ENCODE measurements at places on chromosomes 12 and 14. TPM values are rescaled to one million over a fixed set of nuclear protein-coding genes. Genes with fewer than 3 reads are reported as not detected.
A peak's percentile ranks its signal among the peaks of the same experiment; 100 is the strongest.

The E2F7 gene
- total RNA-seq, result 7.9 TPM

The DPPA3 gene
- not detected for total RNA-seq

The TC2N gene
- total RNA-seq, result 45.2 TPM

The GALNT6 gene
- 13.5 TPM for total RNA-seq

The TTC9 gene
- total RNA-seq, result 5.8 TPM

The VTI1B gene
- 93.7 TPM for total RNA-seq

The LEMD3 gene
- 26.8 TPM for total RNA-seq

The MARCHF9 gene
- 26.3 TPM for total RNA-seq

The LRP1-AS gene
- not detected for total RNA-seq

The POLR3B gene
- total RNA-seq, result 14.6 TPM

The NPAS3 gene
- not detected for total RNA-seq

GRCh38 chr14:100909439-100909838 lies 5.9 kb upstream of the RTL1 start:
- no peak overlapping the region for H3K4me3 ChIP-seq
- no peak for DNase-seq
- H3K4me1 ChIP-seq, result no peaks in the 10 kb centered on the region
- no peak overlapping the region for H3K27ac ChIP-seq

DNA sequence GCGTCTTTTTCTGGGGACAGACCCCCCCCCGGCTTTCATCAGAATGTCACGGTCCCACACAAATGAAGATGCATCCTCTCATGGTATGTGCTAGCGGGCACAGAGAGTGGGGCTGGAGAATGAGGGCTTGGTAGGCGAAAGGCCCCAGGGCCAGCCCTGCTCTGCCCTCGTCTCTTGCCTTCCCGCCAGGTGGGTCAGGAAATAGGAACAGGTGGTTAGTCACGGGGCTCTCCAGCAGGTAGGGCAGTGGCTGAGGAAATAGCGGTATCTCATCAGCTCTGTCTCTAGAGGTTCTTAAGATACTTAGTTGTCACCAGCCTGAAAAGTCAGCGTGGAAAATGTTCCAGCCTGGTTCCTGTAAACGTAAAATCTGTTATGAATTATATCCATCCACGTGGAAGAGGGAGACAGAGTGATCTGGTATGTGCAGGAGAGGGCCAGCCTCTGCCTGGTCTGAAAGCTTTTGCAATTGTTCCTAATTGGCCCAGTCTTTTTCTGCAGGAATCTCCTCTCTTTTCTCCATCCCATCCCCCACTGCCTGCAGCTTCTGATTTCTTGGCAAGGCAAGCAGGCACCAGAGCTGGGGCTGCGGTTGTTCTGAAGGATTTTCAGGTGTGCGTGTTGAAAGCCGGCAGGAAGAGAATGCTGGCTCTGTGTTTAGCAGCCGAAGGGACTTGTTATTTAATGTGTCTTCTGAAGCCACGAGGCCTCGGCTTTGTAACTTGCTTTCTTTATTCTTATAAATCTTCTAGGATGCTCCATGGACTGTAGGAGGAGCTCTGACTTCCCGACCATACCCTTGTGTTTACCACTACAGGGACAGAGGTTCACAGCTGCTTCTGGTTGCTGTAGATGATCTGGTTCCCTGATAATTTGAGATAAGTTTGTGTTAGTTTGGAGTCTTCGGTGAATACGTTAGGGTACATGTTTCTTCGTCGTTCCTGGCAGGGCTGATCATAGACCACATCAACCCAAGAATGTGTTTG lies 131.1 kb downstream of the CACNA1C start:
- no peak for DNase-seq
- no peak overlapping the region for H3K27ac ChIP-seq
- no peaks in the 10 kb centered on the region for H3K36me3 ChIP-seq
- no peaks in the 10 kb centered on the region for H3K4me1 ChIP-seq
- H3K27me3 ChIP-seq, result peaks cover 5% of the 10 kb centered on the region
- H3K4me3 ChIP-seq, result no peak overlapping the region

GRCh38 chr14:70884595-70885342 lies 22.5 kb upstream of the PCNX1 start:
- no peak overlapping the region for H3K27ac ChIP-seq
- H3K4me1 ChIP-seq, result peaks cover 68% of the 10 kb centered on the region
- DNase-seq, result no peak
- no peak overlapping the region for H3K4me3 ChIP-seq

- peaks cover 19% of the 10 kb centered on the region for H3K36me3 ChIP-seq
- no peaks in the 10 kb centered on the region for H3K27me3 ChIP-seq
- no peak overlapping the region for H3K27ac ChIP-seq
- DNase-seq, result no peak
- H3K4me1 ChIP-seq, result no peaks in the 10 kb centered on the region
- H3K4me3 ChIP-seq, result no peak overlapping the region
These were observed 87.0 kb downstream of the DNAI7 start for GRCh38 chr12:25107920-25108319.

DNA sequence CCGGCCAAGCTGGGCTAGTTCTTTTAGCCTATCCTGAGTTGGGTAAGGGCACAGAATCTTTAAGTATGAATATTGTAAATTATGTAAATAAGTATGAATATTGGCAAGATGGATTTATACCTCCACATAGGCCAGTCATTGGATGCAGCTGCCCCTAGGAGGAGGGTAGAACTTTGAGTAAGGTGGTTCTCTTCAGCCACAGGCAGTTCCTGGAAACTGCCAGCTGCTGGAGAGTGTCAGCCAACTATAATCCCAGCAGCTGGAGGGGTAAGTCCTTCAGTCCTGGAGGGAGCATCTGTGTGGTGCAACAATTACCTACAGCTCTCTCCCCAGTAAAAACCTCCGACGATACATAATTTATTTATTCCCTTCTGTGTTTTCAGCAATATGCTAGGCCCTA lies 65.8 kb upstream of the TMPO start:
- DNase-seq, result no peak
- H3K27me3 ChIP-seq, result no peaks in the 10 kb centered on the region
- no peak overlapping the region for H3K4me3 ChIP-seq
- no peaks in the 10 kb centered on the region for H3K4me1 ChIP-seq
- H3K36me3 ChIP-seq, result no peaks in the 10 kb centered on the region

GRCh38 chr14:53943751-53944083 lies 12.9 kb downstream of the BMP4 start:
- no peak overlapping the region for H3K4me3 ChIP-seq
- DNase-seq, result no peak
- no peak overlapping the region for H3K27ac ChIP-seq
- H3K36me3 ChIP-seq, result no peaks in the 10 kb centered on the region

- H3K27me3 ChIP-seq, result no peaks in the 10 kb centered on the region
- H3K4me1 ChIP-seq, result no peaks in the 10 kb centered on the region
- H3K4me3 ChIP-seq, result no peak overlapping the region
- no peaks in the 10 kb centered on the region for H3K36me3 ChIP-seq
- no peak for DNase-seq
These were observed 233.8 kb downstream of the FBXL14 start for GRCh38 chr12:1360441-1361210.

DNA sequence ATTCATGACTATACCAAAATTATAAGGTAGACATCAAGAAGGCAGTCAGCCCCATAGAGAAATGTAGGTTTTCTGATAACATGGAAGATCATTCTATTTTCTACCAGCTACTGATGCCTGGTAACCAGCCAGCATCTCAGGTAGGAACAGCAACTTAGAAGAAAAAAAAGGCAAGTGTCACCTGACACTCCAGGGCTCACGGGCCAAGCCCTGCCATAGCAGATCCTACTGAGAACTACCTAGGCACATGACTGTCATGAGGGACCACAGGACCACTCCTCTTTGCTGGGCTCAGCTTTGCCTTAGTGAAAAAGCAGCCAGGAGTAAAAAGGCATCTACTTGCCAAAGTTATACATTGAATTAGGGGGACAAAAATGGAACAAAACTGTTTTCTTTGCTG lies 33.4 kb downstream of the CORO1C start:
- H3K27me3 ChIP-seq, result no peaks in the 10 kb centered on the region
- no peak overlapping the region for H3K27ac ChIP-seq
- H3K4me3 ChIP-seq, result no peak overlapping the region
- H3K4me1 ChIP-seq, result no peaks in the 10 kb centered on the region

- H3K4me3 ChIP-seq, result no peak overlapping the region
- no peaks in the 10 kb centered on the region for H3K36me3 ChIP-seq
- no peak for DNase-seq
- no peaks in the 10 kb centered on the region for H3K4me1 ChIP-seq
- H3K27me3 ChIP-seq, result no peaks in the 10 kb centered on the region
- H3K27ac ChIP-seq, result no peak overlapping the region
These were observed 353.0 kb downstream of the RAD51B start for GRCh38 chr14:68172627-68173026.

DNA sequence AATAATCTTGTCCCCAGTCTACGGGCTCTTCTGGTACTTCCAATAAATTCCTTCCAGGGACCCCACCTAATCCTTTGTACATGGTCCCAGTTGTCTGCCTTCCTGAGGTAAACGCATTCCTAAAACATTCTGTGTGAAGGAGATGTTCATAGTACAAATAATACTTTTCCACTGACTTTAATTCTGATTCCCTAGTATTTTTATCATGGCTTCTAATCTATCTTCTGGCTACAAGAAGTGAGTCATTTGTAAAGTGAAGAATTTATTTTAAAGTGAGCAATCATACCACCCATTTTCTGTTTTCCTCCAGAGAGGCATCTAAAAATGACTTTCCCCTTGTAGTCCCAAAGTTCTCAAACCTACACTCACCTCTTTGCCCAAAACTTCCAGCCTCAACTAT lies 65.9 kb upstream of the NUDT4 start:
- H3K4me1 ChIP-seq, result no peaks in the 10 kb centered on the region
- H3K27ac ChIP-seq, result no peak overlapping the region
- no peaks in the 10 kb centered on the region for H3K27me3 ChIP-seq
- DNase-seq, result no peak
- no peaks in the 10 kb centered on the region for H3K36me3 ChIP-seq
- no peak overlapping the region for H3K4me3 ChIP-seq

DNA sequence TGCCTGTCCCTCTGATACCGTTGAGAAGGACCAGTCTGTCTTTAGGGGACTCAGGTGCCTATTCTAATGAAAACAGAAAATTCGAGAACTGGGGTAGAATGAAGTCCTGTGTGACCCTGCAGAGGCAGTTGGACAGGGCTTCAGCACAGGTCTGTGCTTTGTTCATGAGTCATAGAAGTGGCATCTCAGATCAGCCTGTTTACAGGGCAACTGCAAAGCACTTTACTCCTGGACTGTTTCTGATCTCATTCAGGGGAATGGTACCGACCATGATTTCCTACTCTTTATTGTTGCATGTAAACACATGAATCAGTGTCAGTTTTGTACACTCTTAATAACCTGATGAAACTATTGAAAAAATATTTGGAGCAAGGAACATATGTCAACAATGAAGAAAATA lies 1517.0 kb downstream of the AACS start:
- no peak overlapping the region for H3K27ac ChIP-seq
- no peak for DNase-seq
- no peaks in the 10 kb centered on the region for H3K27me3 ChIP-seq

- H3K4me1 ChIP-seq, result no peaks in the 10 kb centered on the region
- H3K27me3 ChIP-seq, result peaks cover 3% of the 10 kb centered on the region
- no peaks in the 10 kb centered on the region for H3K36me3 ChIP-seq
- no peak for DNase-seq
- no peak overlapping the region for H3K4me3 ChIP-seq
These were observed 13.1 kb downstream of the RERG start for GRCh38 chr12:15208140-15208539.

- no peak for DNase-seq
- H3K4me3 ChIP-seq, result no peak overlapping the region
- H3K36me3 ChIP-seq, result no peaks in the 10 kb centered on the region
- no peak overlapping the region for H3K27ac ChIP-seq
These were observed 95.0 kb upstream of the CCND2 start for GRCh38 chr12:4178424-4179170.

DNA sequence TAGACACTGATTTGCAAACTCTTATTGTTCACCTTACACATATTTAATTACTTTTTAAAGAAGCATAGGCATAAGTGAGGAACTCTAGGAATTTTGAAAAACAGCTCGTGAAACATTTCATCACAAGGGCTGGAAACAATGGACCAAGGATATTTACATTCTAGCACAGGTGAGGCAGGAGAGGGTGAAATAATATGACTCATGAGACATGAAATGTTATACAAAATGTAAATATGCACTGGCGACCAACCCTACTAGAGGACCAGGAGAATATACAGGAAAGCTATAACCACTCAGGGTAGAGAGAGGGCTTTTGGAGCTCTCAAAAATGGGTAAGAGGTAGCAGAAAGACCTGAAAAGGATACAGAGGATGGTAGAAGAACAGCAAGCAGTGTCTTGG lies 115.3 kb downstream of the PTGER2 start:
- H3K4me1 ChIP-seq, result no peaks in the 10 kb centered on the region
- no peak for DNase-seq
- no peak overlapping the region for H3K27ac ChIP-seq
- H3K36me3 ChIP-seq, result no peaks in the 10 kb centered on the region
- no peaks in the 10 kb centered on the region for H3K27me3 ChIP-seq

- H3K36me3 ChIP-seq, result peaks cover 15% of the 10 kb centered on the region
- H3K4me3 ChIP-seq, result peak overlapping the region; percentile 98
- H3K27ac ChIP-seq, result peak overlapping the region; percentile 75
- peaks cover 68% of the 10 kb centered on the region for H3K4me1 ChIP-seq
These were observed 1.6 kb downstream of the DGKA start for GRCh38 chr12:55932551-55932910.

DNA sequence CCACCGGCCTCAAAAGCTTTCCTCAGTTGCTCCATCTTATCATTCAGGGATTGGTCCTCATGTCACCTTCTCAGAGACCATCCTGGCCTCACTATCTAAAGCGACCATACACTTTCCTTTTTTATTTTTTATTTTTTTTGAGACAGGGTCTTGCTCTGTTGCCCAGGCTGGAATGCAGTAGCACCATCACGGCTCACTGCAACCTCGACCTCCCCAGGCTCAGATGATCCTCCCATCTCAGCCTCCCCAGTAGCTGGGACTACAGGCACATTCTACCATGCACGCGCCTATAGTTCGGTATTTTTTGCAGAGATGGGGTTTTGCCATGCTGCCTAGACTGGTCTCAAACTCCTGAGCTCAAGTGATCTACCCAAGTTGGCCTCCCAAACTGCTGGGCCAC lies 2.8 kb downstream of the WSB2 start:
- no peaks in the 10 kb centered on the region for H3K27me3 ChIP-seq
- H3K4me1 ChIP-seq, result peaks cover 22% of the 10 kb centered on the region
- H3K36me3 ChIP-seq, result no peaks in the 10 kb centered on the region
- H3K27ac ChIP-seq, result no peak overlapping the region

GRCh38 chr12:52895726-52896189 lies 9.1 kb downstream of the KRT8 start:
- H3K4me1 ChIP-seq, result no peaks in the 10 kb centered on the region
- no peaks in the 10 kb centered on the region for H3K27me3 ChIP-seq
- DNase-seq, result no peak
- no peak overlapping the region for H3K27ac ChIP-seq
- H3K36me3 ChIP-seq, result no peaks in the 10 kb centered on the region
- H3K4me3 ChIP-seq, result no peak overlapping the region

GRCh38 chr12:15530361-15530760 lies 208.1 kb downstream of the PTPRO start:
- no peaks in the 10 kb centered on the region for H3K27me3 ChIP-seq
- H3K27ac ChIP-seq, result no peak overlapping the region
- peaks cover 24% of the 10 kb centered on the region for H3K4me1 ChIP-seq
- H3K36me3 ChIP-seq, result no peaks in the 10 kb centered on the region
